NCI-H1092 (cell line): ENCODE measurements at places on chromosomes 16 and 17.

DNA sequence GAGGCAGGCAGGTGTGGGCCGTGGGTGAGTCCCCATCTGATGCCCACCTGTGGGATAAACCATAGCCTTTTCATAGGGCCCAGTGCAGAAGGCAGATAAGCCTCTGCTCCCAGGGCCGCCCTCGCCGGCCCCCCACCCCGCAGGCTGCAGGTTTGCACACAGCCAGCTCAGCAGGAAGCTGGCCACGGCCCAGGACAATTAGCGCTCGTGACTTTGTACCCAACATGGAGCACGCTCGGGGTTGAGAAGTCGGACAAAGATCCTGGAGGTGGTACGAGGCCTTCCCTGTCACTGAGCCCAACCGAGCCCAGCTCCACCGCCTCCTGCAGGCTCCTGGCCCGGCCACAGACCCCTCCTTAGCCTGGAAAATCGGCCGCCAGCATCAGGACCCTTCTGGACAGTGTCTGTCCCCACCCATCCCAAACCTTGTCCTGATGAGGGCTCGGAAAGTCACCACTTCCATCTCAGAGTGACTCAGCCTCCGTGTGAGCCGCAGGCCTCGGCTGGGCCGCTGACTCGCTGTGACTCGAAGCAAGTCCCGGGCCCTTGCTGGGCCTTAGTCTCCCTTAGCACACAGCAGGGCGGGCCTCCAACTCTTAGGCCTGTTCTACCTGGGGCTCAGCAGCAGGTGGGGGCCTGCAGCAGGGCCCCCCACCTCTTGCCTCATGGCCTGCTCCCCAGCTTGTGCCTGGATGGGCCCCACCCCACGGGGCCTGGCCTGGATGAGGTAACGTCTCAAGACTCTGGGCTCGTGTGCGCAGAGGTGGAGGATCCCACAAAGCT, 22.7 kb downstream of the FAM83G start:
- DNase-seq = peak; percentile 2

GRCh38 chr16:179211-180092, 807 bp upstream of the HBQ1 start:
- no peak for DNase-seq

DNA sequence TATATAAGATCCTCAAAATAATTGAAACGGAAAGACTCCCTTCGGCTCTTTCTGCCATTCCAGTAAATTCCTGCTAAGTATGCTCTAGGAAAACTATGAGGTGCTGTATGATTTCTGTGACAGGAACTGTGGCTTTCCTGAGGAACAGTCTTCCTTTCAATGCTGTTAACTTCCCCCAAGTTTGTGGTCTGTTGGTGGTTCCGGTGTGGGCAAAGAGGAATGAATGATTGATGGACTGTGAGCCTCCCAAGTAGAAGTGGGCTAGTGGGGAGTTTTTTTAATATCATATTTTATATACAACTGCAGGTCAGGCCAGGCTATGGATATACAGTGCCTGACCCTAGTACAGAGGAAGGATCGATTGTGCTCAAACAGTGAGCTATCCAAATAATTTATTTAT, 560.7 kb upstream of the RBFOX1 start:
- no peak for DNase-seq

- DNase-seq = no peak
Observed at GRCh38 chr16:4064950-4065352, 51.3 kb downstream of the ADCY9 start.

DNA sequence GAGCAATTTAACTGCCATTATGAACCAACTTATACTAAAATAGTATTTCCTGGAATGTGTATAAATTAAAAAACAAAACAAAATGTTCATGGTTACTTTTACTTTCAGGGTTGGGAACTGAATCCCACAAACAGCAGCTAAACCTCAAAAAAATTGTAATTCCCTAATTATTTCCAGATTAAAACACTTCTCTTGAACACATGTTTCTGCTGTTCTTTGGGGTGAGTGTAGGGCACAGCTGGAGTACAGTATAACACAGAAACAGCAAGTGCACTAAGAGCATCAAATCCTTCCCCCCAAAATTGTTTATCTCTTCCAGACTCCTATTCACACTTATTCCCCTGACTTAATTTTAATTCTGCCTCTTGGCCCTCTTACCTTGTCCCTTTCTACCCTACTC, 56.4 kb downstream of the KANSL1 start:
- no peak for DNase-seq

- DNase-seq = no peak
Observed at GRCh38 chr17:59149051-59149450, 5.9 kb downstream of the SKA2 start.

- no peak for DNase-seq
Observed at GRCh38 chr17:32445074-32445415, 735 bp downstream of the PSMD11 start.

DNA sequence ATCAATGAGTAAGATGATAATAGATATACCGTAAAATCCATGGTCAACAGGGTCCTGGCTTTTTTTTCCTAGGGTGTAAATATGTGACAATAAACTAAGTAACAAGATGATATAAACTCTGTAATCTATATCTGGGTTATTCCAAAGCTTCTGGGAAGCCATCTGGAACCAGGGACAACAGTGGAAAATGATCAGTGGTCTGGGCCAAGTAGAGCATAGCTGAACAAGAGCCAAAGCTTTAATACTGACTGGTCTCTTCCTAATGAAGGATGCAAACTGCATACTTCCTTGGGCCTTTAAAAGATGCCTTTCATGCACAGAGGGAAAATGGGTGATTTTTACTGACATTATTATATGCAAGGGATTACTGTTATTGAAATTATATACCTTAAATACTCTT, 8.9 kb downstream of the CA10 start:
- no peak for DNase-seq
